Activated T-cell treated with anti-CD3 and anti-CD28 coated beads for 1 hour (primary cell): ENCODE measurements at places on chromosomes 7 and 10.

DNA sequence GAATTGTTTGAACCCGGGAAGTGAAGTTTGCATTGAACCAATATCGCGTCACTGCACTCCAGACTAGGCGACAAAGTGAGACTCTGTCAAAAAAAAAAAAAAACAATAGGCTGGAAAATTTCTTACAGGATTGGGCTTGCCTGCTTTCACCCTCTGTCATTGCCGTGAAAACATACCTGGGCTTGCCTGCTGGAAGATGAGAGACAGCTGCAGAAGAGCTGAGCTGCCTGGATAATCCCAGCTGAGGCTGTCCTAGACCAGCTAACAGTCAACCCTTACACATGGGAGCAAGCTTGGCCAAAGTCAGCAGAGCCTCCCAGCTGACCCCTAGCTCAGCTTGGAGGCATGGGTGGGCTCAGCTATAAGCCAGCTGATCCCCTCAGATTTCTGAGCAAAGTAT lies 306.2 kb downstream of the CCSER2 start:
- no peak for DNase-seq

DNA sequence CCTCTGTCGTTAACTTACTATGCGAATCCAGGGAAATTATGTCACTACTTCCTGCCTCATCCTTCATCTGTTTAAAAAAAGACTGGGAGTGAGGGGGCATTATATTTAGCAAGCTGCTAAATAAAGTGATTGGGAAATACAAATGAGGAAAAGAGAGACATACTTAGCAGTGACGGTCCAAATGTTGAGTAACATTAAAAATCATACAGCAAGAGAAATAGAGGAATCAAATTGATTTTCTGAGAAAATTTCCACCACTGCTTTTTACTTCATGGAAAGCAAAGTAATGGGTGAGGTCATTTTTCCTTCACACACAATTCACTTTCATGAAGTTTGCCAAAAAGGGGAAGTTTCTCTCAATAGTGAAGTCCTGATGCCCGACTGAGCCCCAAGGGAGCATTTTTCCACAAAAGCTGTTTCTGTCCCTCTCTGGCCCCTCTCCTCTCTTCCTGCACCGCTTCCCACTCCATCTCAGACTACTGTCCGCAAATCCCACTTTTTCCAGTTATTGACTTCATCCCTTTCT lies 61.9 kb upstream of the ADO start:
- DNase-seq: no peak

DNA sequence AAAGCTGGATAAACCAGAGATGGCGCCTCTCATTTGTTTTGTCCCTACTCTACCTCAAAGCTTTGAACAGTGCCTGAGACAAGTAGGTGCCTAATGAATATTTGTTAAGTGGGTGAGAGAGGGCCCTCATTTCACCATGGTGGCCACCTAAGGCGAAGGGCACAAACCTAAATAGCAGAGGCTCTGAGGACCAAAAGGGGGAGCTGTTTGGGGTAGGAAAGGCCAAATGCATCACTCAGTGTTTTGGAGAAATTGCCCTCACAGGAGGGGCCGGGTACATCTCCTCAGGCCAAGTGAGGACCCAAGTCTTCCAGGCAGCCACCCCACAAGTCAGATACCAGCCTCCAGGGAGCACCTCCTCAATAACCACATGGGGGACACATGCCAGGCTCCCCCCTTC lies 14.0 kb downstream of the IMPDH1 start:
- no peak for DNase-seq

DNA sequence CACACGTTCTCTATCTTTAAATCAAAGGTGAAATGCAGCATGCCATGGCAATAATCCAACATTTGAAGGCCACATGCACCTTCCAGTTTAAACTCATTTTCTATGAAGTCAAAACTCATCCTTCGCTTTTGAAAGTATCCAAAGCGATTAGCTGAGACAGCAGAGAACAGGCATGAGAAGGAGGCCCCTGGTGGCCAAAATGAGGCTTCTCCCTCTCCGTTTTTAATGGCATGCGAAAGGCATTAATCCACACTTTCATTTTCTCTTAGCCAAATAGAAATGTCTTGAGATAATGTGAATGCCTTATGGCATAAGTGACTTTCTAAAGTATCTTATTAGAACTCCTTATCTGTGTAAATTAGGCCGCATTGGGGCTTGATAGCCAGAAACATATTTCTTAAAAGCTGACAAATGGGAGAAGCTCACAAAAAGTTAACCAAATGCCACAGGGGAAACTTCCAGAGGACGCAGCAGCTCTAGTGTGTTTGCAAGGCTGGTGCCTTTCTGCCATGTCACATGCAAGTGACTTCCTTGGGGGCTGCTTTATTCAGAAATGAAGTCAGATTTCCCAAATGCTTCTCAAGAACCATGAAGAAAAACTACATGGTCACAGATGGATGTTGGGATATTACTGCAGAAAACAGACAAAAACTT lies 1189.6 kb downstream of the SORCS1 start:
- DNase-seq: no peak

- DNase-seq: no peak
Observed at GRCh38 chr10:129775681-129776080, 188.4 kb downstream of the EBF3 start.

- no peak for DNase-seq
Observed at GRCh38 chr7:28240481-28240880, 59.9 kb upstream of the JAZF1 start.

DNA sequence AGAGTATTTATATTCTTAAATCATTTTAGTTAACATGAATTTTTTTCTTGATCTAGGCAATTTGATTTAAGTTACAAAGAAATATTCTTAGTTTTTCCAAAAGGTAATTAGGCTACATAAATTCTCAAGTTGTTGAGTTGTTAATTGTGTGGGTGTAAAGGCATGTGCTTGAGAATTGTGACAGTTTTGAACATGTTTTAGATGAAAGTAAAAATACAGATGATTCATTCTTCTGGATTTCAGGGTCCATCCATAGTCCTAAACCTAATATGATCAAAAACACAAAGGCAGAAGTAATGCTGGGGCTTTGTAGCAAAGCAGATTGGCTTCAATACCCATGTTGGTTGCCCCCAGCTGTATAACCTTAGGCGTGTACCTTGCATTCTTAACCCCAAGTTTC lies 127.9 kb downstream of the CPED1 start:
- DNase-seq: no peak

DNA sequence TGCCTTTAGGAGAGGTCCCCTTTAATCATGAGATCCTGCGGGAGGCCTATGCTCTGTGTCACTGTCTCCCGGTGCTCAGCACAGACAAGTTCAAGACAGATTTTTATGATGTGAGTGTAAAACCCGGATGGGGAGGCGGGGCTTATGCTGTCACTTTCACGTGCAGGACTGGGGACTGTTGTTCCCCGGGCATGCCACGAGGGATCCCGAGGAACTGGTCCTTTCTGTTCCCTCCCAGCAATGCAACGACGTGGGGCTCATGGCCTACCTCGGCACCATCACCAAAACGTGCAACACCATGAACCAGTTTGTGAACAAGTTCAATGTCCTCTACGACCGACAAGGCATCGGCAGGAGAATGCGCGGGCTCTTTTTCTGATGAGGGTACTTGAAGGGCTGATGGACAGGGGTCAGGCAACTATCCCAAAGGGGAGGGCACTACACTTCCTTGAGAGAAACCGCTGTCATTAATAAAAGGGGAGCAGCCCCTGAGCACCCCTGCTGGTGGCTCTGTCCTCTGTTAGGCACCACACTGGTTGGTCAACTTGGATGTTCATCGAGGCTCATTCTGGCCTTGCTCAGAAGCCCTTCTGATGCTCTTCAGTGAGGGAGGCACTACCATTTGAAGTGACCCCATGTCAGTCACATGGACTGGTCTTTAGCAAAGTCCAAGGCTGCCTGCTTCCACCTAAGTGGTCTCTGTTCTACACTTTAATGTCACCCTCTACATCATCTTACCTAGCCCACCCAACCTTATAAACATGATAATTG lies 2.8 kb downstream of the COPS6 start:
- no peak for DNase-seq

GRCh38 chr7:74258639-74259038 lies 4.4 kb upstream of the RFC2 start:
- no peak for DNase-seq

DNA sequence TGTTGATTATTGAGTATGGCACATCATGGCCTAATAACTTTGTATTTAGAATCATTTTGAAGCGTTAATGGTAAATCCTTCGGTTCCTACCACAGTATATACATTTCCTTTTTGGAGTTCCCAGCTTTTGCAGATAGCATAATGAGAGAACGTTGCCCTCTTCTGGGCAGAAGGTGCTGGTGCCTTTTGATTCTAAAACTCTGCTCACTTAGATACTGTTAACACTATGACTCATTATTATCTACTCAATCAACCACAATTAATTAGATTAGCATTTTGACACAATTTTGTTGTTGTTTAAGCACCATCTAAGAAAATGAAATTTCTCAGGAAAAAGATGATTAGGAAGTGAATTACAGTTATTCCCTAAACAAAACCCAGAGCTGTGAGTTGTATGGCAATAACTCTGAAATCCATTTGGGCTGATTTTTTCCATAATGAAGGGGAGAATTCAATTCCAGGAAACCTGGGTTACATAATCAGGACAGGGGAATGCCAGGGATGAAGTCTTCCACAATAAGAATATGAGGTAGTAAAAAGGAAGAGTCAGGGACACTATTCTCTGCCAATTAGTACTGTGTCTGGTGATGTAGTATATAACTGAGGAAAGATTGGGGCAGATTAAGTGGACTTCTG lies 11.5 kb upstream of the DLD start:
- DNase-seq: no peak

DNA sequence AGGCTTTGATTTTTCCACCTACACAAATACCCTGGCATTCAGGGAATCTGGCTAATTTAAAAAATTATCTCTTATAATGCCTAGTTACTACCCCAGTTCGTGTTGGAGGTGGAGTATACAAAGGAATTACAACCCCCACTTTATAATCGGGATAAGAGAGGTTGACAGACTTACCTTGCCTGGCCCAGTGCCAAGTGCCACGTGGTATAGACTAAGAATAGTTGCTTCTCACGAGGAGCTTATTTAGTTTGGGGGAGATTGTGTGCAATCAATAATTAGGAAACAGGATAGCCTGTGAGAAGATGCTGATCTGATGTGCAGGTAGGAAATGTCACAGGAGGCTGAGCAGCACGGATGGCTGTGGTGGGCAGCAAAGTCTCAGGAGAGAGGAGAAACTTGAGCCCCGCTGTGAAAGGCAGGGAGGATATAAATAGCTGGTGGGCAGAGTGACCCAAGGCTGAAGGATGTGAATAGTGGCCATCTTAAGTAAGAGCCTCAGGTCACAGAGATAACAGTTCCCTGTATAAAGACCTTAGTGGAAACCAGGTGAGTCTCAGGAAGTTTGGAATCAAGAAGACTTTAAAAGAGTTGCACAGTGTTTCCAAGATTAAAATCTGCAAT lies 11.3 kb upstream of the ATXN7L1 start:
- no peak for DNase-seq

- no peak for DNase-seq
Observed at GRCh38 chr10:11789306-11789705, 33.9 kb upstream of the PROSER2 start.

- DNase-seq: no peak
Observed at GRCh38 chr7:18420748-18421147, 74.8 kb upstream of the HDAC9 start.

GRCh38 chr10:122164815-122165483 lies 106.1 kb upstream of the BTBD16 start:
- DNase-seq: no peak
